ENCODE measurements at places on chromosomes 3 and 15. TPM values are rescaled to one million over a fixed set of nuclear protein-coding genes. Genes with fewer than 3 reads are reported as not detected.

Gene SLC9C1
- not detected for total RNA-seq

Gene MYL3
- total RNA-seq, result not detected

Gene TMEM108
- total RNA-seq, result not detected

Gene ALDH1A2
- not detected for total RNA-seq

Gene CHMP2B
- 29.6 TPM for total RNA-seq

Gene LRRC31
- total RNA-seq, result not detected

Gene MOBP
- not detected for total RNA-seq

Gene TTC23
- 5.0 TPM for total RNA-seq

Gene TM6SF1
- total RNA-seq, result 4.5 TPM

Gene TRPM1
- total RNA-seq, result not detected

Gene XYLB
- total RNA-seq, result 9.9 TPM

GRCh38 chr3:100896994-100897393 lies 96.2 kb downstream of the ABI3BP start:
- no peak overlapping the region for H3K27ac ChIP-seq
- H3K4me1 ChIP-seq, result peaks cover 8% of the 10 kb centered on the region
- H3K36me3 ChIP-seq, result no peaks in the 10 kb centered on the region
- H3K4me3 ChIP-seq, result no peak overlapping the region
- no peaks in the 10 kb centered on the region for H3K27me3 ChIP-seq
- no peak for DNase-seq

DNA sequence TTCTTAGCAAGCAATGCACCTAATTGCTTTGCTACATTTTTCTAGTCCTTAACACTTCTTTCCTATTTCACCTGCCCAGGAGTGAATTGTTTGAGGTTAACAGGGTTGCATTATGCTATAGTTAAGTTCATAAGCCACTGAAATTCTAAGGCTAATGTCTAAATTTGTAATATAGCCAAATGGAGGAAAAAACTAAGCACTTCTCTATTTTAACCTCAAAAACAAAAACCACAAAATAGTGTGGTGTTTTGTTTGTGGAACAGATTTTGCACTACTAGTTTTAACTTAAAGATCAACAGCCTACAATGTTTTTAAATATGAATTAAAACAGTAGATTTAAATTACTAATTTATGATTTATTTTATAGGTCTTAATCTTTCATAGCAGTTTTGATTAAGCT lies 5.5 kb downstream of the ATOSA start:
- H3K4me3 ChIP-seq, result no peak overlapping the region
- DNase-seq, result no peak
- H3K36me3 ChIP-seq, result peaks cover 42% of the 10 kb centered on the region
- peaks cover 12% of the 10 kb centered on the region for H3K4me1 ChIP-seq
- no peak overlapping the region for H3K27ac ChIP-seq

DNA sequence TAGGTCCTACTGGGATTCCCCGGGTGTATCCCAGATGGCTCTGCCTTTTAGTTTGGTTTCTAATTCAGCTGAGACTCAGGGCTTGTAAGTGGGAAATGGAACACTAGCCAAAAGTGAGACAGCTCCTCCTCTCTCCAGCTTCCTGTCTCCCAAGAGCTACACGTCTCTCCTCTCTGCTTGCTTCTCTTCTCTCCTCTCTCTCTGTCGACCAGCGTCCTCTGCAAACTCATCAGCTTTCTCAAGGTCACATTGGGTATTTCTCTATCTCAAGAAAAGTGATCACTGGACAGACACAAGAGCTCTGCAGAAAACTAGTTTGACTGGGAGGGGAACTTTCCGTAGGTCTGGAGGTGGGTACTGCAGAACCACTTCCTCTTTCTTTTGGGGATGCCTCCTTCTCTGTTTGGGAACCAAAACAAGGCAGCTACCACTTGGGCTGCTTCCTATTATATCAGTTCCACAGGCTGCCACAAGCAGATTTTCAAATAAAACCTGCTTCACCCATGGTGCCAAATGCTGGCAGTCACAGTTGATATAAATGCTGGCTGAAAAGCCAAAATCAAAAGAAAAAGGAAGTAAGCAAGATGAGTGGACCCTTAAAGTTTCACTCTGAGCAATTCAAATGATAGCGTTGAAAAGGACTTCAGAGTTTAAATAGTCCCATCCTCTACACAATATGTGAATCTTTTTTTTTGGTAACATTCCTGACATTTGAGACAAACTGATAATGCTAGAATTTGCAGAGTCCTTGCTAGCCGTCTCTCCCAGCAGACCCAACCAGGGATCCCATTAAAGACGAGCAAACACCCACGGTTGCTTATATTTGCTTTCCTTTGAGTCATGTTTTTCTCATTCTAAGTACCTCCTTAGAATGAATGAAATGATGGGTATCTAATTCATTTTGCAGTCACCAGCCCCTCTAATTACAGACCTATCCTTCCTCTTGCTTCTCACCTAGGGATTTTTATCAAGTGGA lies 7.2 kb upstream of the DYNC1LI1 start:
- H3K36me3 ChIP-seq, result no peaks in the 10 kb centered on the region
- H3K4me3 ChIP-seq, result peak overlapping the region; percentile 60

- DNase-seq, result no peak
- peaks cover 14% of the 10 kb centered on the region for H3K27me3 ChIP-seq
- H3K4me1 ChIP-seq, result no peaks in the 10 kb centered on the region
- no peaks in the 10 kb centered on the region for H3K36me3 ChIP-seq
- H3K4me3 ChIP-seq, result no peak overlapping the region
Observed at GRCh38 chr15:88438181-88438580, 29.0 kb downstream of the MRPL46 start.

DNA sequence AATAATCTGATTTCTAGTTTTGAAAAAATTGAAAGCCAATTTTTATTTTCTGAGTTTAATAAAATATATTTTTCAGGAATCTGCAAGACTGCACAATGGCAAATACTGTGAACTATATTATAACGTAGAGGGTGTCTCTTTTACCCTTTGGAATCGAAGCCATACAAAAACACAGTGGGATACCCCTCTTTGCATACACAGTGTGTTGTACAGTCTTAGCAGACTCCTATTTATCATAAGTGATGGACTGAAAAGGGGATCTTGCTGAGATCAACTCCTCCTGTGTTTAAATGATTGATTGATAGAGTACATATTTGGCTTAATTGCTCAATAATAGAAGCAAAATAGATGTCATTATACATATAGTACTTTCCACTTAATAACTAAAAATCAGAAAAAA lies 981.2 kb downstream of the NSUN3 start:
- no peaks in the 10 kb centered on the region for H3K36me3 ChIP-seq
- H3K27ac ChIP-seq, result no peak overlapping the region
- H3K27me3 ChIP-seq, result no peaks in the 10 kb centered on the region
- no peak overlapping the region for H3K4me3 ChIP-seq

GRCh38 chr3:37174532-37175126 lies at the start of gene LRRFIP2:
TSS of gene LRRFIP2 (minus strand) at chr3:37174582. CDS start at chr3:37148983, 25,599 bp downstream.
- peak within 1 kb of the TSS; percentile 57 for H3K27ac ChIP-seq
- peak within 1 kb of the TSS; percentile 91 for H3K4me3 ChIP-seq
- peaks cover 15% of the 10 kb centered on the region for H3K36me3 ChIP-seq
- peaks cover 56% of the 10 kb centered on the region for H3K4me1 ChIP-seq
- H3K27me3 ChIP-seq, result no peaks in the 10 kb centered on the region

All from activated T-helper 1 cell treated with anti-CD3 and anti-CD28 coated beads, Interleukin-12 subunit alpha, Interleukin-12 subunit beta, Interleukin-2, Interleukin-4 antibody, amounts not matched to agents 30 ng/mL and 10 ng/mL and 1 ng/mL, durations not matched to agents 14 hours and 24 hours and 36 hours (primary cell).